NCI-H510A treated with DMSO at 0.1 percent for 48 hours (cell line): ENCODE measurements at places on chromosomes 16 and 17.

DNA sequence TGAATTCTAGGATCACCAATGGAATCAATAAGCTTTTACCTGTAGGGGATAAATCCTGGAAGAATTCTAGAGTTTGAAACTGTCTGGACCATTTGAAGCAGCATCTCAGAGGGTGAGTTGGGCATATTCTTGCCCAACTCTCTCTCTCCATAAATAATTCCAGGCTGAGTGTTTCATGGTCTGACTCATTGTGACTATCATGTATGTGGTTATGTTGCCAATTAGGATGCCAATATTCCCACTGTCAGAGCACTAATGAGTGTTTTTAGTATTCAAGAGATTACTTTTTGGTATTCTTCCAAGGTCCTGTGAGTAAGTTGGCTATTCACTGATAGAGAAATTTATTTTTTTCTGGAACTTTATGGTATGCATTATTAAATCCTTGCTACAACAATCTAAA is 456.9 kb downstream of the TOX3 start:
- no peak for DNase-seq

DNA sequence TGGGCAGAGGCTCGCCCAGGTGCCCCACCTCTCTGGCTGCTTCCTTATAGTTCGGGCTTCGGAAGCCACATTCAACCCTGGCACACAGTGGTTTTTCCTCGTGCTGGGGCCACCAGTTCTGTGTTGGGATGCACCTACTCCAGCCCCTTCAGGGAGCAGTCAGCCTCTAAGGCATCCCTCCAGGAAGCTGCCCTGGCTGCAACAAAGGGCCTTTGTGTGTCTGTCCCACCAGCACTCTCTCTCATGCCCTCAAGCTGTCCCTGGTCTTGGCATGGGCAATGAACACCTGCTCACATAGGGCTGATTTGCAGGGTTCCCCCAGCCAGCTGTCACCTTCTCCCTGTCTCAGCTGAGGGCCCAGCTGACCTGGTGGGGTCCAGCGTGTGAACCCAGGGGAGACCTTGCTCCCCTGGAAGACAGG is 754 bp upstream of the NOXO1 start:
- DNase-seq: no peak

- no peak for DNase-seq
Measured at GRCh38 chr17:42431758-42432161, 8.7 kb upstream of the CAVIN1 start.

GRCh38 chr17:57679906-57680695 is 65.0 kb downstream of the CCDC182 start:
- no peak for DNase-seq

DNA sequence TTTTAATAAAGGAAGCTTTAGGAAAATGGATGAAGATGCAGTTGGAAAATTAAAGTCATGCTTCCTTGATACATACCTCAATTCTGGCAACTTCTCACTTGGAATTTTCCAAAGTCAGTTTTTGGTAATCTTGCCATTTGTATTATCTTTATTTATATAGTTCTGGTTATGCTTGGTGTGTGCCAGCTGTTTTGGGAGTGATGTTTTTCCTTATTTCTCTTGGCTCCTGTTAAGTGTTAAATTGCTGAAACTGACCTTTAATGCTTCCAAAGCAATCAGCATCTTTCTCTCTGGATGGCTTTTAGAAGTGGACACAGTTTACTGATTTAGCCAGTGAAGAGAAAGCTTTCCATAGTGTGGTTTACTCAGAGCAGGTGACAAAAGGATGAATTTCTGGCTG is 70.1 kb upstream of the HAS3 start:
- no peak for DNase-seq
